Uterus (tissue), 4 donors: ENCODE measurements at places on chromosomes 2 and 18. TPM values are rescaled to one million over a fixed set of nuclear protein-coding genes. Genes with fewer than 3 reads are reported as not detected.
A peak's percentile ranks its signal among the peaks of the same experiment; 100 is the strongest.

DNA sequence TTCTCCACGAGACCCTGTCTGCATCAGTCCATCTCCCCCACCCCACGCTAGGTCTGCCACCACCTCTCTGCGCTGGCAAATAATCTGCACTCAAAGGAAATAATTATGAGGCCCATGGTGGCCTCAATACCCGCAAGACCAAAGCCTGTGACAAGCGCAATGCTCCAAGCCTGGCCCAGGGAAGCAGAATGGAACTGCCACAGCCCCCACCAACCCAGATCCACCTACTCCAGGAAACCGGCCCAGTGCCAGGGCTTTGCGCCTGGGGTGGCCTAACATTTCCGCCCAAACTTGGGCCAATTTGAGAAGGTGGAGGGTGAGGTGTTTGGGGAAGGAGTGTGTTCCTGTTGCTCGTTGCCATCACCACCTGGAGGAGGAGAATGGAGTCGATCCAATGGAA, 26.0 kb upstream of the ATOH8 start:
- no peak for DNase-seq

SLC4A3 gene
- total RNA-seq = 2.3 TPM

DNA sequence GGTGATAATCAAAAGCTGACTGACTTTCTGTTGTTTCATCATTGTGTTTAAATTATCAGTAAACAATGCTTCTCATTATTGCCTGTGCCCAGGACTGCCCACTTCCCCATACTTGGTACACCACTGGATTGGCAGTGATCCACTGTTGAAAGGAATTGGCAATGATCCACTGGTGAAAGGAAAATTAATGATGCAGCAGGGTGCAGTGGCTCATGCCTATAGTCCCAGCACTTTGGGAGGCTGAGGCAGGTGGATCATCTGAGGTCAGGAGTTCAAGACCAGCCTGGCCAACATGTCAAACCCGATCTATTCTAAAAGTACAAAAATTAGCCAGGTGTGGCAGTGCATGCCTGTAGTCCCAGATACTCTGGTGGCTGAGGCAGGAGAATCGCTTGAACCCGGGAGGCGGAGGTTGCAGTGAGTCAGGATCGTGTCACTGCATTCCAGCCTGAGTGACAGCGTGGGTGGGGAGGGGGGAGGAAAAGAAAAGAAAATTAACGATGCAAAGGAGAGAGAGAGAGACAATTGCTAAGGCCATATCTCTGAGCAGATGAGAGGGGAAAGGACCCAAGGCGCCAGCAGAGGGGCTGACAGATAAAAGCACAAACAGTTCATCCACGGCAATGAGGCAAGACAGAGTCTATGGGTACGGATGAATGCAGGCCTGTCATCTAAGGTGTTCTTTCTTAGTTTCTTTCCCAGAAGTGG, 10.2 kb upstream of the GTF2A1L start:
- no peak for DNase-seq

GRCh38 chr2:37143974-37144373, 12.8 kb downstream of the EIF2AK2 start:
- DNase-seq = no peak

- no peak for DNase-seq
Measured at GRCh38 chr2:191831410-191831994, 15.4 kb downstream of the CAVIN2 start.

DNA sequence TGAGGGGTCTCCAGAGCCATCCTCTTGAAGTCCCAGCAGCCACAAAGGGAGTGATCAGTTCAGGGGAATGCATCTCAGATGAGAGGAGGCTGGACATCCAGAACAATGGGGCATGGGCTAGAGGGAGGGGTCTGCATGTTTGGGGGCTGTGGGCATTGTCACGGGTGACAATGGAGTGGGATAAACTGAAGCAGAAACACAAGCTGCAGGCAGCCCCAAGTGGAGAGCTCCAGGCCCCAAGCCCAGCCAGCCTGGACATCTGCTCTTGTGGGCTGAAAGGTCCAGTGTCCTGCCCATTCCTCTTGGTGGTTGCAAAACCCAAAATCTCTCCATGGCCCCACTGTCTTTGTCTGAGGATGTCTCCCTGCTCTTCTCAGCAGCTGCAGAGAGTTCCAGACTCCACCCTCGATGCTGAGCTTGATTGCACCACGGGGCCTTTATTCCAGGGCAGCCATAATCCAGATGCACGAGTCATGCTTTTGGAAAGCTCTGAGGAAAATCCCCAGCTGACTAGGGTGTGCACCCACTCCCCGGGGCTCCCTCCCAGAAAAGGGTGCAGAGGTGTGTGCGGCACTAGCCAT, 149.4 kb downstream of the TNS1 start:
- DNase-seq = peak; percentile 68

SERPINB3 gene
- not detected for total RNA-seq

DNA sequence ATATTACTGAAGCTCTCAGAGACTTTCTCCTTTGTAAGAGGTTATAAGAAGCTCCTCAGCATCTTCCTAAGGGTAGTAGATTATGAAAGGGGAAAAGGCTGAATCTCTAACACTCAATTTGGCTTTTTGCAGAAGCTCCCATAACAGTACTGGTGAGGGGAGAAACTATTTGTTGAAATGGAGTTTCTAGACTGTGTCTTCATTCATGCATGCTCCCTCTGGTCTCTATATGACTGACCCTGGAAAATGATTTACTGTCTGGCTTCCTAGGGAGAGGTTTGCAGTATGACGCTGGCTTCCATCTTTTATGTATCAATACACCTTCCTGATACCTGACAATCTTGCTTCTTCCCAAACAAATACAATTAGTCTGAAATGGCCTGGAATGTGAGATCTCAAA, 63.9 kb downstream of the LDAH start:
- no peak for DNase-seq
